B cell (primary cell): ENCODE measurements at places on chromosomes 11 and 22.

GRCh38 chr11:67347964-67348749 is 5.2 kb downstream of the POLD4 start:
- H3K27me3 ChIP-seq, result no peaks in the 10 kb centered on the region
- H3K4me1 ChIP-seq, result peaks cover 92% of the 10 kb centered on the region
- no peak for DNase-seq

DNA sequence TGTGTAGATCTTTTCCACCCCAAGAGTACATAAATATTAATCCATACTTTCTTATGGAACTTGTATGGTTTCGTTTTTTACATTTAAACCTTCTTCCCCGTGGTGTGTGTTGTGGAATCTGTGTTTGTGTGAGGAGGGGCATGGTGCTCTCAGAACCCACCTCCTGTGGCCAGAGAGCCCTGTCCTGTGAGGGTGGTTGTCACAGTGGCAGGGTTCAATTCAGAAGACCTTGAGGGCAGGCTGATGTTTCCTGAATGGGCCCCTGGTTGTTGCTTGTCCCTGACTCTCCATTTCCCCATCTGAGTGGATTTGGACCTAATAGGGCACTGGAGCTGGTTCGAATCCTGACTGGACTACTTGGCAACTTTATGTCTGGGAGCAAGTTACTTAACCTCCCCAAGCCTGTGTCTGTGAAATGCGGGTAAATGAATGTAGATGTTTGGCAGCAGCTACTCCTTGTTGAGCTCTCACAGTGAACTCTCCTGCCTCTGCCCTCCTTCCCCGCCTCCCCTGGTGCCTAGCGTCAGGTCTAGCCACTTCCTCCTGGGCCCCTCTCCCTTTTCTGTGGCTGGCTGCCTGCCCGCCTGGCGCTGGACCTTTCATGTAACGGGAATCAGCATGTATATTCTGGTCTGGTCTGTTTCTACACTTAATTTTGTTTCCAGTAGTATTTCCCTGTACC is 7.3 kb downstream of the NEAT1 start:
- H3K4me3 ChIP-seq, result peak overlapping the region; percentile 5
- peak overlapping the region; percentile 97 for H3K27ac ChIP-seq
- DNase-seq, result peak; percentile 58

GRCh38 chr22:32501836-32502752 is 27.5 kb downstream of the FBXO7 start:
- H3K27ac ChIP-seq, result no peak overlapping the region
- H3K4me3 ChIP-seq, result no peak overlapping the region
- no peak for DNase-seq

- no peaks in the 10 kb centered on the region for H3K4me1 ChIP-seq
- DNase-seq, result no peak
- no peak overlapping the region for H3K27ac ChIP-seq
- no peak overlapping the region for H3K4me3 ChIP-seq
- H3K36me3 ChIP-seq, result no peaks in the 10 kb centered on the region
- no peaks in the 10 kb centered on the region for H3K27me3 ChIP-seq
Observed at GRCh38 chr11:27934830-27935145, 173.2 kb downstream of the KIF18A start.

DNA sequence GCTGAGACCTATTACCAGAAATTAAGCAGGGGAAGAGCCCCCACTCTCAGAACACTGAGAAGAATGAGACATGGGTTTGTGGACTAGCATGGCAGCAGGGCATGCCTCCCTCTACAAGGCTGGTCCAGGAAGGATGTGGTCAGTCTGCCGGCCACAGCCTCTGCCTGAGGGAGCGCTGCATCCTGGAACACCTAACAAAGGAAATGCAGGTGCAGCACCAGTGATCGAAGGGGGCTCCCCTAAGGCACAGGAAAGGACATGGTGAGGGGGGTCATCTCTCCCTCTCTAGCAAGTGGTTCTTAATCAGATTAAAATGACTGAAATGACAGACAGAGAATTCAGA is 40.6 kb upstream of the ARL14EP start:
- DNase-seq, result no peak
- no peak overlapping the region for H3K27ac ChIP-seq
- no peaks in the 10 kb centered on the region for H3K36me3 ChIP-seq
- peaks cover 12% of the 10 kb centered on the region for H3K4me1 ChIP-seq

GRCh38 chr11:32088117-32088941 is 2.5 kb upstream of the RCN1 start:
- peaks cover 8% of the 10 kb centered on the region for H3K27me3 ChIP-seq
- no peak overlapping the region for H3K27ac ChIP-seq
- H3K36me3 ChIP-seq, result no peaks in the 10 kb centered on the region
- H3K4me3 ChIP-seq, result no peak overlapping the region

DNA sequence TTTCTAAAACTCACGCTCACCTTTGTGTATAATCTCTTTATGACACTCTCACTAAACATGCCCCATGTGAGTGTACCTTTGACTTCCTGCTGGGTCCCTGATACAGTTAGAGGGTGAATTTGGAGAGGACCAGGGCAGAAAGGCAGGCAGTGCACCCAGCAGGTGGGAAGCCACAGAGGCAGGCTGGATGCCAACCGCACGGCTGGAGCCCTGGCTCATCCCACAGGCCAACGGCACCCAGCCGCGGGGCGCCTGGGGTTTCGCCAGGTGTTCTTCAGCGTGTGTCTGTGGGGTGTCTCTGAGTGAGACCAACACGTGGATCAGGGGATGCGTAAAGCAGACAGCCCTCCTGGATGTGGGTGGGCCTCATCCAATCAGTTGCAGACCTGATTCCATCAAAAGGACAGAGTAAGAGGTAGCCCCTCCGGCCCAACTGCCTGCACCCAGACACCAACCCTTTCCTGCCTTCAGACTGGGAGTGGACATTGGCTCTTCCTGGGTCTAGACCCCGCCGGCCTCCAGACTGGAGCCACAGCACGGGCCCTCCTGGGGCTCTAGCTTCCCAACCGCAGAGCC is 51.6 kb downstream of the DHCR7 start:
- no peak for DNase-seq
- H3K4me1 ChIP-seq, result no peaks in the 10 kb centered on the region
- H3K27ac ChIP-seq, result no peak overlapping the region
- no peaks in the 10 kb centered on the region for H3K27me3 ChIP-seq
- H3K36me3 ChIP-seq, result no peaks in the 10 kb centered on the region
- no peak overlapping the region for H3K4me3 ChIP-seq
